ENCODE measurements at places on chromosomes 3 and 15.

- peak; percentile 70 for DNase-seq
Measured at GRCh38 chr15:40843885-40844695, at the start of gene SPINT1. Gene SPINT1 (plus strand): TSS chr15:40844048. CDS start chr15:40844555, 507 bp downstream.

GRCh38 chr3:175107231-175107630 lies 248.1 kb downstream of the NAALADL2 start:
- DNase-seq, result no peak

- no peak for DNase-seq
Measured at GRCh38 chr15:36218322-36218721, 361.1 kb upstream of the CDIN1 start.

DNA sequence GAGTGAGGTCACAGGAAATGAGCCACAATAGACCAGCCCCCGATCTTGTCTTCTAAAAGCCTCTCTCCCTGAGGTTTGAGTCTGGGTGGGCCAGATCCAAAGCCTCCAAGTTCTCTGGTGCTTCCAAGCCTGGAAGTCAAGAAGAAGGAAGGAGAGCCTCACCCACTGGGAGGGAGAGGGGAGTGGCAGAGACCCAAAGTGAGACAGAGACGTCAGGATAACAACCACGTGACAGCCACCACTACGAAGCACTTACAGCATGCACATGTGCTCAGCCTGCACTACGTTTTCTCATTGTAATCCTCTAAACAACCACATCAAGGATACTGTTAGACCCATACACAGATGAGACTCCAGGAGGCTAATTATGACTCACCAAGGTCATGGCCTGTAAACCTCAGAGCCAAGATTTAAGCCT lies 197.3 kb upstream of the LINGO1 start:
- DNase-seq, result peak; percentile 84

DNA sequence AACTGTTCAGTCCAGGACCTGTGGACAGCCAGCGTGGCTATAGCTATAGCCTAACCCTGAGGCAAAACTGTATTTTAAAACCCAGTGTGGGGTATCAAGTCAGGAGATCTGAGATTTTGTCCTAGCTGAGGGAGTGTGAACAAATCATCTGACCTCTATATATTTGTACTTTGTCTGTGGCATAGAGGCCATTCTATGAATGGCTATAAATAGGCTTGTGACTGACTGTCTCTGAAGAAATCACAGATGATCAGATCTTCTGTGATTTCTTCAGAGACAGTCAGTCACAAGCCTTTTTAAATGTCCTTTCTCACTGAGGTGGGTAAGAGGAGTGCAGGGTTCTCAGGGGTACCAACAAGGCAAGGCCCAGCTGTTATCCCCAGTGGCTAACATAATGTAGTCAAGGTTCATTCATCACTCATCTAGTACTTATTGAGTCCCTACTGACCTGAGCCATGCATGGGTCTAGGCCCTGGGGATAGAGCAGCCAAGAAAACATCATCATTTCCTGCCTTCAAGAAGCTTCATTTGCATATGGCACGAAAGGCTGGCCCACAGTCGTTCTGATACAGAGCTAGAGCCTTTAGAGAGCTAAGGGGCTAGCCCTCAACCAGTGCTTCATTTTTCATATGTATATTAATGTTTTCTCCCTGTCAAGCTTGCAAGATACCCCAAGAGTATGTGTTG lies 53.3 kb downstream of the TIPARP start:
- DNase-seq, result no peak

- no peak for DNase-seq
Measured at GRCh38 chr15:87959662-87960061, 296.9 kb downstream of the NTRK3 start.

DNA sequence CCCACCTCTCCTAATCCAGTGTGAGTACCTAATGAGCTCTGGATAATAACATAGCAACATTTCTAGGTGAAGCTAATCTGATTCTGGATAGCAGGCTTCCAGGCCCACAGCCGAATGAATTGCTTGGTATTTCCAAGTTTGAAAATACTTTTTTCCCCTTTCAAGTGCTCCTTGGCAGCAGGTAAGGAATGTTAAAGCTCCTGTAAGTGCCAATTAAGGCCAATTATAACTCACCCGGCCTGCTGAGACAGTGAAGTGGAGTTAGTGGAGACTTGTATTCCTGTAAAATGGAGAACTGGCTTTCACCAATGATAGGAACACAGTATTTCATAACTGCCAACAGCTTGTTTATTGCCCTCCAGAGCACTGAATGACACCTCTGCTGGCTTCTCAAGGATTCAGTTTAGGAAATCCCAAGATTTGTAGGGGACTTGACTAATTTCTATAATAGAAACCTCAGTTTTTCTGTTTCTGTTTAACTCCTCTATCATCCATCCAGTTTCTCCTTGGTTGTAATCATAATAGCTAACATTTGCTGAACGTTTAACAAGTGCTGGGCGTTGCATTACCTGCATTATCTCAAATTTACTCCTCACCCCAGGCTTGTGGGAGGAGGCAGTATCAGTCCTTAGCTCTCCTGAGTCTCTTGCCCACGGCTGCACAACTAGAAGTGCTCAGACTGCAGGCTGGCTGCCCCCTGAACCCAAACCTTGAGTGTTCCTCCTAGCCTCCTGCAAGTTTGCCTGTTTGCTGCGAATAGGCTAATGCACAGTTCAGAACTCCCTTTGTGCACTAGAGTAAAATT lies 52.7 kb upstream of the SCAANT1 start:
- peak; percentile 92 for DNase-seq

GRCh38 chr3:108998436-108998835 lies 44.8 kb upstream of the GUCA1C start:
- no peak for DNase-seq

DNA sequence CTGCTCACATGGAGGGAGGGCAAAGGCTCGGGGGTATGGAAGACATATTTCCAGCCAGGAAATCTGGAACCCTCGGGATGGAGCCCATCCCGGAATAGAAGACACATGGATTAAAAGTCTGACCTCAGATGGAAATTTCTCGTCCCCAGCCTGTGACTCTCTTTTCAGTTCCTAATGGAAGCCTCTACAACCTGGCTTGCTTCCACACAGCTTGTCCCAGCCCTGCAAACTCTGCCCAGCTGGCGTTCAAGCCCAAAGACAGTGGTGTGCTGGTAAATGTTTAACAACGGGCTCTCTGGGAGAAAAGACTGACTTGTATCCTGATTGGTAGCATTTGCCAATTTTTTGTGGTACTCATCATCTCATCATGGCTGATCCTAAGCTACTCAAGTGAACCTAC lies 35.6 kb upstream of the TLE3 start:
- no peak for DNase-seq

DNA sequence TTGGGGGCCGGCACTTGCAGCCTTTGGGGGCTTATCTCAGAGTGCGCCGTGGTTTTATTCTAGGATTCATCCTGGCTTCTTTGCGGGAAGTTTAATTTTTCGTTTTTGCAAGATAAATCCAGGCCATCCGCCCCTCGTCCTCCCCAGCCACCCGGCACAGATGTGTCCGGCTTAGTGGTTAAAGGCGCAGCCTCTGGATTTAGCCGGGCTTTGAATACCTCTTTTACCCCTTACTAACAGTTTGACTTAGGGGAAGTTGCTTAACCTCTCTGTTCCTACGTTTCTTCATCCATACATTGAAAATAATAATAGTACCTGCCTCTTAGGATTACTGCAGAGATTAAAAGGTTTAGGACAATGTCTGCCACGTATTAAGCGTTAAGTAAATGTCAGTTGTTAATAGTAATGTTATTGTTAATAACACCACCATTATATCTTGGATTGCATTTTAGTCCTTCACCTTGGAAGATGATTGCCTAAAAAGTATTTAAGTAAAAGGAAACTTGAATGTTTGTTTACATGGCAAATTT lies 714 bp downstream of the ECT2 start:
- DNase-seq, result peak; percentile 60

DNA sequence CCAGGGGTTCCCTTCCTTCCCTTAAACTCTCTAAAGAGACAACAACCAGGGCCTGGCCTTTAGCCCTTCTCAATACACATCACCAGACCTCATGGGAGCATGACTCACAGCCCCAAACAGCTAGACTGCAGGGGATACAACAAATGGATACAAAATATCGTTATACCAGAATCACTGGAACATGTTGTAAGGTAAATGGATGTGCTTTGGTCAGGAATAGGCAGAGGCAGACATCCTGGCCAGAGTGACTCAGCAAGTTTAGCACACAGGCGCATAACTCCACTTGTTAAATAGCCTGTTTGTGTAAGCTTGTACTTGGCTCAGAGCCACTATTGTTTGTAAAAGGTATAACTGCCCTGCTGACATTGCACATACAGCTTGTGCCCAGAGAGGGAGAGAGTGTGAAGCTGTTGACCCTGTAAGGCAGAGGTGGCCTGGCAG lies 18.3 kb downstream of the TMED3 start:
- peak; percentile 82 for DNase-seq

- peak; percentile 84 for DNase-seq
Measured at GRCh38 chr15:82081914-82082762, 36.3 kb upstream of the MEX3B start.

GRCh38 chr3:128702391-128702790 lies 23.6 kb upstream of the RAB7A start:
- DNase-seq, result no peak

- peak; percentile 50 for DNase-seq
Measured at GRCh38 chr3:195821403-195822130, 9.8 kb upstream of the MUC4 start.

DNA sequence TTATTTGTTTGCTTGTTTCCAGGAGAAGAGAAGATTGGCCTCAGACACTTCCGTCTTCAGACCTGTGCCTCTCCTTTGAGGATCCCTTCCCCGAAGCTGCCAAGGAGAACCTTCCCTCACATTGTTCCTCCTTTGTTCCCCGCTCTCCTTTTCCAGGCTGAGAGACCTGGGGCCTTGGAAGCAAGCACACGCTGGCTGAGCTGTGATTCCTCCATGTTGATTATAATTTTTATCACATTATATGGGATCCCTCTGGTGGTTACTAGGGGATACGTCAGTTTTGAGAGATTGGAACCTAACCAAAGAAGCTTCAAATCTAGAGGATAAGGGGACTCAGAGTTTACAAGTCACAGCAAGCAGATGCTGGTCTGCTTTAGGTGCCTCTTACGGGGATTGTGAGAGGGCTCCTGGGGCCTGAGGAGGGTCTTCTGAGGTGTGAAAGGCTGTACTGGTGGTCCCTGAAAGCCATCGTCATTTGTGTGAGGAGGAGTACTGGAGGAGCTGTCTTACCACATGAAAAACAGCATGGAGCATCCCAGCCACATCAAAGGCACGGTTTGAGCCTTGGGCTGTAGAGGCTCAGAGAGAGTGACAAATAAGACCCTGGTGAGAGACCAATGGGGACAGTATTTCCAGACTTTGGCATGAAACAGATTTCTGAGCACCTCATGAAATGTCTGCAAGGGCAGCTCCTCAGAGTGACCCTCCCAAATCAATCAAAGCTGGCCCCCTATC lies 760.1 kb upstream of the CFAP20DC start:
- no peak for DNase-seq

GRCh38 chr3:112651071-112651470 lies 10.1 kb upstream of the CCDC80 start:
- DNase-seq, result no peak

DNA sequence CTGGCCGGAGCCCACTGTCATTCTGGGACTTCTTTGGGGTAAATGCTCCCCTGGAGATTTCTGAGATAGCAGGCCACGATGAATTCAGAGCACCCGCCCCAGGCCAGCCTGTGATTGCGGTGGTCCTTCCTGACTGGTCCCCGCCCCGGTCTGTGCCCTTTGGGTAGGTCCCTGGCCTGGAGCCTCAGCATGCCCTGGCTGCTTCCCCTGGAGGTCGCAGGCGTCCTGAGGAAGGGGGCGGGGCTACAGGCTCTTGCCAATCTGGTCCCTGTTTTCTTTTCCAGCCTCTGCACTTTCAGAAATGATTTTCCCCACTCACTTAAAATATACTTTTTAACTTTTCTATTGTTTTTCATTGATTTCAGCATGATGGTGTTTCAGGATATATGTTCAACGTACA lies 250.2 kb upstream of the ATP10A start:
- DNase-seq, result no peak

GRCh38 chr15:88644741-88645140 lies 5.9 kb downstream of the ISG20 start:
- DNase-seq, result no peak

DNA sequence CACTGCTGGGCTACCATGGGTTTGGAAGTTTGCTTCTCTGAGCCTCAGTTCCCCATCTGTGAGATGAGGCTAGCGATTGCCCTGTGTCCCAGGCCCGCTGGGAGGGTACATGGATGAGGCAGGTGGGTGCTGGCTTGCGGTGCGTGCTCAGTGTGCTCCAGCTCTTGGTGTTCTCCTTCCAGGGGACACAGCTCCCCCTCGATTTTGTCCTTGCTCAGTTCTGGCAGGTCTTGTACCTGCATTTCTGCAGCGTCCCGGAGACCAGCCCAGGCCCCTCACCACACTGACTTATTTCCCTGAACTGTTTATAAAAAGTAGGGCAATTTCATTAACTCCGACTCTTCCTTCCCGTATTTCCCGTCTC lies 95.4 kb downstream of the TBC1D2B start:
- peak; percentile 38 for DNase-seq

GRCh38 chr15:68295014-68295805 lies 17.7 kb downstream of the FEM1B start:
- DNase-seq, result no peak

DNA sequence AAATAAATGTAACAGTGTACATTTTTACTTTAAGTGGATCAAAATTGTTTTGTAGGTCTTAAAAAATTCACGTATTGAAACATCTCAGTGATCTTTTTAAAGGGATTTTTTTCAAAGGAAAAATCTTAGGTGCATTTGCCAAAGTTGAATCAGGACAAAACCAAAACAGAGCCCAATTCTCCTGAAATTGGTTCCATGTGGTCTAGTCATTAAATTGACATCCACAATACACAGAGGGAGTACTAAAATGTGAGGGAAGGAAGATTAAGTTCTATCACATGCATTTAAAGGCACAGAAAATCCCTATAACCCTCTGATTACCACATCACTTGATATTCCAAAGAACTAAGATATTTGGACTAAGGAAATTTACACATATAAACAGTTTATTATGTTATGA lies 39.3 kb upstream of the HDC start:
- DNase-seq, result no peak

DNA sequence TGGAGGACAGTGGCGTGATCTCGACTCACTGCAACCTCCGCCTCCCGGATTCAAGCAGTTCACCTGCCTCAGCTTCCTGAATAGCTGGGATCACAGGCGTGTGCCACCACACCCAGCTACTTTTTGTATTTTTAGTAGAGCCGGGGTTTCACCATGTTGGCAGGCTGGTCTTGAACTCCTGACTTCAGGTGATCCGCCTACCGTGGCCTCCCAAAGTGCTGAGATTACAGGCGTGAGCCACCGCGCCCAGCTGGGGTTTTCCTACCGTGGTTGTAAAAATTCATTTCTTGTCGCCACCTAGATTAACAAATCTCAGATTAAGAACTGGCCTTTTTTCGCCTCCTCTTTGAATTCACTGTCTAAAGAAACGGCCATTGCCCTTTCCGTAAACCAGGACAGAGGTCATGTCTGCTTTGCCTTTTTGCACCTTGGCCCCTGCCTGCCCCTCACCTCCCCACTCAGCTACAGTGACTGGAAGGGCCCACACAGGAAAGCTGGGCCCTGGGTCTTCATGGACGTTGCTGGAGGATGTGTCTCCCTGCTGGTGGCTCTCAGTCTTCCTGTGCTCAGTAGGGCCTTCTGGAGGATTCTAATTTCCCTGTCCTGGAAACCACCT lies 17.2 kb downstream of the ZNF710 start:
- DNase-seq, result no peak

GRCh38 chr3:121896823-121897222 lies 2.6 kb downstream of the SLC15A2 start:
- no peak for DNase-seq

- DNase-seq, result no peak
Measured at GRCh38 chr15:24861014-24861690, 93.6 kb upstream of the SNRPN start.

GRCh38 chr3:13194285-13195209 lies 121.3 kb upstream of the IQSEC1 start:
- no peak for DNase-seq

- DNase-seq, result peak; percentile 97
Measured at GRCh38 chr3:157127831-157128767, 31.8 kb downstream of the CCNL1 start.
